NCI-H2081 treated with DMSO at 0.1 percent for 48 hours (cell line): ENCODE measurements at places on chromosomes 4 and X.

DNA sequence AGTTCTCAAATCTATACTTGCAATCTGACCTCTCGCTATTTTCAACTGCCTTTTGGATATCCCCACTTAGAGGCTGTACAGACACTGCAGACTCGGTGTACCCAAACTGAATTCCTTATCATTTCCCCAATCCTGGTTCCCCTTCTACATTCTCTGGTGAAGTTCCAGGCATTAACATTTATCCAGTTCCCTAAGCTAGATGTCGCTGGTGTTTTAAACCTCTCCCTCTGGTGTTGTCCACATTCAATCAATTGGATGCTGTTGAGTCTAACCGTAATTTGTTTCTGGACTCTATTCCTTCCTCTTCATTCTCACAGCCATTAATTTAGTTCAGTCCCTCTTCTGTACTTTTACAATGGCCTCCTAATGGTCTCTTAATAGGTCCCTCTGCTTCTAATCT lies 7.2 kb upstream of the STK26 start:
- DNase-seq = no peak

- no peak for DNase-seq
Measured at GRCh38 chr4:98491899-98492559, 166.4 kb downstream of the TSPAN5 start.

- no peak for DNase-seq
Measured at GRCh38 chrX:18929775-18930174, 54.1 kb downstream of the PHKA2 start.

- no peak for DNase-seq
Measured at GRCh38 chr4:89413518-89413917, 105.9 kb upstream of the GPRIN3 start.

- no peak for DNase-seq
Measured at GRCh38 chrX:12292996-12293765, 154.9 kb downstream of the FRMPD4 start.

DNA sequence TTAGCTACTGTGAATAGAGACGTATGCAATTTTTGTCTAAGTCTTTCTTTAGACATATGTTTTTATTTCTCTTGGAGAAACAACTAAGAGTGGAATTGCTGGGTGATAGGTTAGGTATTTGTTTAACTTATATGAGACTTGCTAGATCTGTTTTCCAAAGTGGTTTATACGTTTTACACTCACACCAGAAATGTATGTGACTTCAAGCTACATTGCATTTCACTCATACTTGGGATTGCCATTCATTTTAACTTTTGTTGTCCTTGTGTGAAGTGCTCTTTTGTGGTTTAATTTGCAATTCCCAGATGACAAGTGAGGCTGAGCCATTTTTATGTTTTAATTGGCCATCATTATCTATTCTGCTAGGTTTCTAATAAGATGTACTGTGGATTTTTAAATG lies 817.2 kb downstream of the GLUD2 start:
- DNase-seq = no peak

DNA sequence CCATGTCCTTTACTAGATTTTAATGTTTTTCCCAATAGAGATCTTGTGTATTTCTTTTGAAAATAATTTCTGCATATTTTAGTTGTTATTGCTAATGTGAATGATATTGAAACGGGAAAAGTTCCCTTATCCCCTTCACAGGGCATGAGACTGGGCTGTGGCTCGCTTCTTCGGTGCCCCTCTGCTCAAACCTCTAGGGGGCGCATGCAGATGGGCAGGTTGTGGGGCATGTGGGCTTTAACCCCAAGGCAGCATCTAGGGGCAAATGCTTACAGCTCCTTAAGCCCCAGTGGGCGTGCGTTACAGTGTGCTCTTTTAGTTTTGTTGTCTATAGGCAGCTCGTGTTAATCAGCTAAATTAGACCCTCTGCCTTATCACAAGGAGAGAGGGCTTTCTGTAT lies 194.7 kb downstream of the OPHN1 start:
- no peak for DNase-seq

- DNase-seq = no peak
Measured at GRCh38 chr4:6720202-6720699, 4.3 kb downstream of the BLOC1S4 start.

DNA sequence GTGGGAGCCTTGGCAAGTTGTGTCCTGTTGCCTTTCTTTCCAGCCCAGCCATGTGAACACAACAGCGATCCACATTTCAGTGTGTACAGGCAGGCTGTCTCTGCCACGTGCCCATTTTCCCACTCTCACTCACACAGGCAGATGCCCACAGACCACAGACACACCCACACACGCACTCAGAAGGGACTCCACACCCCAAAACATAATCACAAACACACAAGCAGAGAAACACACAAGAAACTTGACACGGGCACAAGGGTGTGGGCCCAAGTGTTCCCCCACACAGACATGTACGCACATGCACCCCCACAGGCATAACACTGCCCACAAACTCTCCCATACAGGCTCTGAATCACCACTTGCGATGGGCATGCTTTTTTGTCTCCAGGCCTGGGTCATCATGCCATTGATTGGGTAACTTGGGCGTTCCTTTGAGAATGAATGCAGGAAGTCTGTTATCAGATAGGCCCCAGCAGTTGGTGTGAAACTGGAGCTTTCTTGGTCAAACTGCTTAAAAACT lies 84.3 kb downstream of the NBDY start:
- DNase-seq = no peak

DNA sequence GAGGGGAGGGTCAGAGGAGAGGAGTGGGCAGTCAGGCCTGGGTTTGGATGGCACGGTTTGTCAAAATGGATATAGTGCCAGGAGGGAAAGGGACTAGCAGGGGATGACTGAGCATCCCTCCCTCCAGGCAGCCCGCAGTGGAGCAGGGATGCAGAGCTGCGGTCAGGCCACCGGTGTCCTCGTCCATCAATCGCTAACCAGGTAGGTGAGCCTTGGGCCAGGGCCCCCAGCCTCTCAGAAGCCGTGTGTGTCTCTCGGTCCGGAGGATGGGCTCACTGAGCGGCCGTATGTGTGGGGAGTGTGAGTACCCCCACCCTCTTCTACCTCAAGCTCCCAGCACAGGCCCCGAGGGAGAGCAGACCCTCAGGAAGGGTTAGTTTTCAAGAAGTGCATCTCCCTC lies 538 bp upstream of the CYTL1 start:
- no peak for DNase-seq

DNA sequence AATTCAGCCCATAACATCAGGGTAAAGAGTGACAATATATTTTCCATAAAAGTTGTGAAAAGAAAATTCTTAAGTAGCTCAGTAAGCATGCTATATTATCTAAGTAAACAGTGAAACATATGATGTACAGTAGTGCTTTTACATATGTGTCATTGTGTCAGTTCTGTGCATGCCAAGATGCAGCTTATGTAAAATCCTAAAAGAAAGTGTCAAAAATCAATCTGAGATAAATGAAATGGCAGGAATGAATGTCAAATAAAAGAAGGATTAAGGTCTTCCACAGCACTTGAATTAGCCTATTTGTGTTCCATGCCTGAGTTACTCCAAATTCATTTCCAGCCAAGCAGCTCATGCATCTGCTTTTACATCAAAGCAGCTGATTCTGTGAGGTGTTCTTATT lies 452.7 kb upstream of the HS3ST1 start:
- DNase-seq = no peak

- DNase-seq = no peak
Measured at GRCh38 chr4:23697722-23698121, 192.1 kb downstream of the PPARGC1A start.

- DNase-seq = no peak
Measured at GRCh38 chr4:10761903-10762302, 77.3 kb upstream of the CLNK start.

GRCh38 chrX:63282077-63282476 lies 69.1 kb downstream of the SPIN4 start:
- DNase-seq = no peak

- DNase-seq = no peak
Measured at GRCh38 chr4:107857741-107858140, 33.0 kb downstream of the SGMS2 start.

DNA sequence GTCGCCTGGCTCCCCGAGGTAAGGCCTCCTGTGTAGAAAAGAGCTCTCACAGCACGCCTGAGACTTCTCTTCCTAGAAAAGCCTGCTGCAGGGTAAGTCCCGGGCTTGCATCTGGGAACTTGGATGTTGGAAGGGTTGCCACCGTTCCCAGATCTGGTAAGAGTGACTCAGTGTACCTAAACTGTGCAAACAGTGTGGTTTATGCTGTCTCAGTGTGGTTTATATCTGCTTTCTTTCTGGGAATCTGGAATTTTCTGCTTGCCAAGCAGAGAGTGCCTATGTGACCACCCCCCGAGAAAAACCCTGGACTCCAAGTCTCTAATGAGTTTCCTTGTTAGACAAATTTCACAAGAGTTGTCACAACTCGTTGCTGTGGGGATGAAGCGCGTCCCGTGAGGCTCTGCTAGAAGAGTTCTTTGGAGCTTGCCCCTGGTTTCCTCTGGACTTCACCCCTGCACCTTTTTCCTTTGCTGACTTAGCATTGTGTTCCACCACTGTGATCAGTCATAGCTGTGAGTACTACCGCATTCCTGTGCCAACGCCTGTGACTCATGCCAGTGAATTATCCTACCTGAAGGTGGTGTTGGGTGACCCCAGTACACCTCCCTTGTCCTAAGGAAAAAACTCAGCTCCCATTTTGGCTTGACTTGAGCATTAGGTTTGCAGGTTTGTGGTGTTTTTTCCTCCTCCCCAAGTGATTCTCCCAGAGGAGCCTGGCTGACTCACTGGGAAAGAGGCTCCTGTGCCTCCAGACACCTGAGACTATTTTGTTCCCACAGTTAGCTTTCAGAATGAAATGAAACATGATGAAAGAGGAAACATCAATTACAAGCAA lies 14.5 kb downstream of the SLC2A9 start:
- no peak for DNase-seq

DNA sequence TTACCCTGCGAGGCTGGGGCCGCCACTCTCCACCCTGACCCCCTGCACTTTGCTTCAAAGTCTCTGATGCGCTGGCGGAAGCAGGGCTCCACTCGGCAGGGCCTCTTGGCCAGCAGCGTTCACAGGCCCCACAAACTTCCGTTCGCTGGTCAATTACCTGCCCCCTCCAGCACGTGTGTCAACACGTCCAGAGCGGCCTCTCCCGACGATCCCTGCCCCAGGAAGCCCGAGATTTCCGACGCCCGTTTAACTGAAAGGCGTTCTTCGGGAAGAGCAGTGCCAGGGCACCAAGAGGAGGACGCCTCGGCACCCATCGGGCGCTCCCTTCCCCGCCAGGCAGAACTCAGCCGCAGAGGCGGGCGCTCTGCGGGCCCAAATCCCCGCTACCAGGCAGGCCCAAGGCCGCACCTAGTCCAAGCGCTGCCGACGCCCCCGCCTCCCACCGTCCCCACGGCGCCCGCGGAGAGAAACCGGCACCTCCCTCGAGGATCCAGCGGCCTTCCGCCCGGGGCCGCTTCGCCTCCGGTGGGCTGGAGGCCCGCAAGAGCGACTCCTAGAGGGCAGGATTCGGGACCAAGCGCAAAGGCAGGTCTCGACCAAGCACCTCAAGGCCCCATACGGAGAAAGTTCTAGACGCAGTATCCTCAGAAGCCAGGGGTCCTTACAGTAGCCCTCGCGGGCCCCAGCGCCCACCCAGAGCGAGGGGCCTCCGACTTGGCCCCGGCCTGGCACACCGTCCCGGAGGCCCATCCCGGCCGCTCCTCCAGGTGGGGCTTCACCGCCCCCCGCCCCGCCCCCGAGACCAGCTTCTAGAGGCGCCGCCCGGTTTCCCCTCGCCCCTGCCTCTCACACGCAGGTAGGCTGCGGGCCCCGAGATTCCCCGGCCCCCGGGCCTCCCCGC lies 586 bp downstream of the BCAP31 start:
- no peak for DNase-seq

GRCh38 chr4:7564242-7564641 lies 129.5 kb upstream of the PSAPL1 start:
- DNase-seq = no peak

GRCh38 chrX:119381349-119381944 lies 17.7 kb upstream of the SLC25A43 start:
- no peak for DNase-seq

GRCh38 chrX:103503853-103504207 lies 15.5 kb downstream of the RAB40A start:
- no peak for DNase-seq

DNA sequence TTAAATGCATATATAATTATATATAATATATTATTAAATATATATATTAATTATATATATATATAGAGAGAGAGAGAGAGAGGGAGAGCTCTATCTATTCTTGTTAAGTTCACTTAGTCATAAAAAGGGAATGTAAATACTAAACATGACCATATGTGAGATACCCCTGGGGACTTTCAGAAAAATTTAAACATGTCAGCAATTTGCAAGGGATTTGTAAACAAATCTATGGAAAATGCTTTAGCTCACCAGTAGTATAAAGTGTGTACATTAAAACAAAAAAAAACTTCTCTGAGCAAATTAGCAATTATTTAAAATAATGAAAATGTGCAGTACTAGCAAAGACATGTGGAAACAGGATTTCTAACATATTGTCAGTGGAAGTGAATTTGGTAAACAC lies 1755.5 kb downstream of the PCDH19 start:
- no peak for DNase-seq

- DNase-seq = no peak
Measured at GRCh38 chr4:113109106-113109718, 59.8 kb downstream of the ANK2 start.

DNA sequence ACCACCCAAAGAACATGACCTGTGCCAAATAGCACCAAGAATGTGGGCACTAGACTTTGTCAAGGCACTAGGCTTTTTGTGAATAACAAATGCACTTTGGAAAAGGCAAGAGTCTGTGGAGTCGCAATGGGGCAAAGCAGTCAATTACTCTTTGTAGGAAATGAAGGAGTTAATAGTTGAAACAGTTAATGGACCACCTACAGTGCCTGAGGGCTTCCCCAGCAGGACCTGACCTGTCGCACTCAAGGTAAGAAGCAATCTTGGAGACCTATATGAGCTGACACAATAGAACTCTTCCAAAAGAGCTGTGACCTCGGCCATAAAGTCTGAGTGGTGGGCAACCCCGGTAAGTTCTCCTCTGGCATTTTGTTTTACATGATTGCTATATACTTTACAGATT lies 49.2 kb upstream of the CAPN6 start:
- DNase-seq = no peak

DNA sequence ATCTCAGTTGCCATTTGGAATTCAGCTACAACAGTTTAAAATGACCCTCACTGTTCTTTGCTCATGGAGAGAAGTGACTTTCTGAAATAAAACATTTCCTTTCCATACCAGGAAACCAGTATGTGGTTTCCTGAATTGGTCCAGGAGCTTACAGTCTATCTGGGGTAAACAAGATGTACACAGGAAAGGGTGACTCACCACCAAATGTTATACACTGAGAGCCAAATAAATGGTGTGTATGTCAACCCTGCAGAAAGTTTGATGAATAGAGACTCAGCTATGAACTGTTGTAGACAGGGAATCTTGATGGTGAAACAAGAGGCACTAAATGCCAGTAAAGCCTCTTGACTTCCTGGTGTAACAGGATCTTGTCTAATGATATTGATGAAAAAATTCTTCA lies 100.4 kb downstream of the HS6ST2 start:
- no peak for DNase-seq

GRCh38 chrX:154051201-154051810 lies 31.6 kb upstream of the IRAK1 start:
- DNase-seq = no peak

GRCh38 chr4:82733636-82734035 lies 65.0 kb downstream of the SCD5 start:
- DNase-seq = no peak

- no peak for DNase-seq
Measured at GRCh38 chr4:107922486-107923473, 8.6 kb upstream of the CYP2U1 start.

- no peak for DNase-seq
Measured at GRCh38 chr4:85826060-85826678, 351.2 kb downstream of the ARHGAP24 start.
